A673 (cell line): ENCODE measurements at places on chromosomes 1 and 21. TPM values are rescaled to one million over a fixed set of nuclear protein-coding genes. Genes with fewer than 3 reads are reported as not detected.

GRCh38 chr1:9025449-9025848 is 774 bp downstream of the SLC2A7 start:
- no peak for DNase-seq

DNA sequence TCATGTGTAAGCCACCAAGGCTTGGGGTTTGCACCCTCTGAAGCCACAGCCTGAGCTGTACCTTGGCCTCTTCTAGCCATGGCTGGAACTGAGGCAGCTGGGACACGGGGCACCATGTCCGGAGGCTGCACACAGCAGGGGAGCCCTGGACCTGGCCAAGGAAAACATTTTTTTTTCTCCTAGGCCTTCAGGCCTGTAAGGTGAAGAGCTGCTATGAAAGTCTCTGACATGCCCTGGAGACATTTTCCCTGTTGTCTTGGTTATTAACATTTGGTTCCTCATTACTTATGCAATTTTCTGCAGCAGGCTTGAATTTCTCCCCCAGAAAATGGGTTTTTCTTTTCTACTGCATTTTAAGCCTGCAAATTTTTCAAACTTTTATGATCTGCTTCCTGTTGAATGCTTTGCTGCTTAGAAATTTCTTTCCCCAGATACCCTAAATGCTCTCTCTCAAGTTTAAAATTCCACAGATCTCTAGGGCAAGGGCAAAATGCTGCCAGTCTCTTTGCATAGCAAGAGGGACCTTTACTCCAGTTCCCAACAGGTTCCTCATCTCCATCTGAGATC is 295.8 kb downstream of the LTN1 start:
- DNase-seq = no peak

DNA sequence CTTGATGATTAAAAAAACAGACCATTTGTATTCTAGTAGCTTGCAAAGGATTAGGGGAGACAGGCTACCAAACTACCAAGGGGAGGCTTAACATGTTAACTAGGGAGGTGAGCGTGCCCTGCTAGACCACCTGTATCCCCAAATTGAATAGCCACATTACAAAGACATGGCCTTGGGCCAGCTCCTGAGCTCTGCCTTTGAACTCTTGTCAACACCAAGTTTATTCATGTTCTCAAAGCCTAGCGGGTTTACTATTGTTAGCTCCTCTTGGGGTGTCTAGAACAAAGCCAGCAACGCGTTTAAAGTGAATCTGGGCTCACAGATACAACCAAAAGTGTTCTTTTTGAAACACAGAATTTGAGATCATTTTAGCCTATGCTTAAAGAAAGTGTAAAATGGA is 36.3 kb downstream of the SMYD2 start:
- DNase-seq = no peak

DNA sequence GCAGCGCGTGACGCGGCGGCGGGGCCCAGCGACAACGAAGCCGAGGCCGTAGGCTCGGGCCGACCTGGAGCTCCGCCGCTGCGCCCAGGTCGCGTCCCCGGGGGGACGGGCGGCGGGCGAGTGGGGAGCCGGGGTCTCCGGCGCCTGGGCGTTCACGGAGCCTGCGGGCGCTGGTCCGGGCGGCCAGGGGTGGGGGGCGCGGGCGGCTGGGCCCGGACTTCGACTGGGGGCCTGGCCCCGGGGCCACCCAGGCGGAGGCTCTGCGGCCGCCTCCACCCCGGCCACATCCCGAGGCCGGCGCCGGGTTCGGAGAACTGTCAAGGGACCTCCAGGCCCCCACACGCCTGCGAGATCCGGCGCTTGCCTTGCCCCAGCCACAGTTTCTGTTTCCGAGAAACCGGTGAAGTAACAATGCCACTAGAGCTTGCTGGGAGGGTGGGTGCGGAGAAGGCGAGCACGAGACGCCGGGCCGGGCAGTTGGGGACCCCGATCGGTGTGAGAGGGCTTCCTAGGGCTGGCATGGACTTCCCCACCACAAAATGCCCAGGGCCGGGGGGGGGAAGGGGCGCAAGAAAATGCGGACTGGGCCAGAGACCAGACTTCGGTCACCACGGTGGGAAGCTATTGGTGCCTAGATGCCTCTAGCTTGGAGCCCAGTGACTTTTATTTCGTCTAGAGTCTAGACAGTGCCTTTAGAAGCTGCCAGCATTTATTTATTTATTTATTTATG is 501 bp downstream of the FBXO6 start:
- DNase-seq = peak; percentile 52

The PCP4L1 gene
- total RNA-seq = not detected in 2 replicates

DNA sequence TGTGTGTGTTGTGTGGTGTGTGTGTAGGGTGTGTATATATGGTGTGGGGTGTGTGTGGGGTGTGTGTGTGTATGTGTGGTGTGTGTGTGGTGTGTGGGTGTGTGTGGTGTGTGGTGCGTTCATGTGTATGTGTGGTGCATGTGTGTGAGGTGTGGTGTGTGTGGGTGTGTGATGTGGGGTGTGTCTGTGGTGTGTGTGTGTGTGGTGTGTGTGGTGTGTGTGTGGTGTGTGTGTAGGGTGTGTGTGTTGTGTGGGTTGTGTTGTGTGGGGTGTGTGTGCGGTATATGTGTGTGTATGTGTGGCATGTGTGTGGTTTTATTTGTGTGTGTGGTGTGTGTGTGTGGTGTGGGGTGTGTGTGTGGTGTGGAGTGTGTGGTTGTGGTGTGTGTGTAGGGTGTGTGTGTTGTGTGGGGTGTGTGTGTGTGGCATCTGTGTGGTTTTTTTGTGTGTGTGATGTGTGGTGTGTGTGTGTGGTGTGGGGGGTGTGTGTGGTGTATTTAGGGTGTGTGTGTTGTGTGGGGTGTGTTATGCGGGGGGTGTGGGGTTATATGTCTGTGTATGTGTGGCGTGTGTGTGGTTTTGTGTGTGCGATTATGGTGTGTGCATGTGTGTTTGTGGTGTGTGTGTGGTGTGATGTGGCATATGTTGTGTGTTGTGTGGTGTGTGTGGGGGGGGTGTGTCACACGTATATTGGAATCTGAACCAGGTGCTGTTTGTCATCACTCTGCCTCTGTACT is 17.1 kb upstream of the ZBTB21 start:
- no peak for DNase-seq

- no peak for DNase-seq
These were observed 63.2 kb downstream of the TTC3 start for GRCh38 chr21:37136261-37136660.

The GPR153 gene
- total RNA-seq = 8.4 and 11.7 TPM in 2 replicates

DNA sequence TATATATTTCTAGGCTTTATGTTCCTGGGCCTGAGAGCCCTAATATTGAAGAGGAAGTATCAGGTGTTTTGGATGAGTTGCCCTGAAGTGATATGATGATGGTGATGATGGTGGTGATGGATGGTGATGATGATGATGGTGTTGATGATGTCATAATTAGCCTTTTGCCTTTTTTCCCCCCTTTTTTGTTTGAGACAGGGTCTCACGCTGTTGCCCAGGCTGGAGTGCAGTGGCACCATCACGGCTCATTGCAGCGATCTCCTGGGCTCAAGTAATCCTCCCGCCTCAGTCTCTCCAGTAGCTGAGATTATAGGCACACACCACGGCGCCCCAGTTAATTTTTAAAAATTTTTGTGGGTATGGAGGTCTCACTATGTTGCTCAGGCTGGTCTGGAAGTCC is 76.5 kb downstream of the CNST start:
- DNase-seq = no peak

DNA sequence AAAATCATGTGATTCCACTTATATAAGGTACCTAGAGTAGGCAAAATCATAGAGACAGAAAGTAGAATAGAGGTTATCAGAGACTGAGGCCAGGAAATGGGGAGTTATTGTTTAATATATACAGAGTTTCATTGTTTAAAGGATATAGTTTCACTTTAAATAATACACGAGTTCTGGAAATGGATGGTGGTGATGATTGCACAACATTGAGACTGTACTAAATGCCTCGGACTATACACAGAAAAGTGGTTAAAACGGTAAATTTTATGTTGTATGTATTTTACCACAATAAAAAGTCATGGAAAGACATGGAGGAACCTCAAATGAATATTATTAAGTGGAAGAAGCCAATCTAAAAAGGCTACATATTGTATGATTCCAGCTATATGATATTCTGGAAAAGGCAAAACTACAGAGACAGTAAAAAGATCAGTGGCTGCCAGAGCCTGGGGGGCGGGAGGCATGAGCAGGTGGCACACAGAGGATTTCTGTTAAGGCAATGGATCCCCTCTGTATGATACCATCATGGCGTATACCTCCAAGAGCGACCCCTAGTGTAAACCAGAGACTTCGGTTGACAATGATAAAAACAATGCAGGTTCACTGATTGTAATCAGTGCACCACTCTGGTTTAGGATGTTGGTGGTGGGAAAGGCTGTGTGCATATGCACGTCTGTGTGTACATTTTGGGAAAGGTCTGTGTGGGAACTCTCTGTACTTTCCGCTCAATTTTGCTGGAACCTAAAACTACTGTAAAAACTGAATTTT is 7.5 kb downstream of the C1orf198 start:
- DNase-seq = no peak

DNA sequence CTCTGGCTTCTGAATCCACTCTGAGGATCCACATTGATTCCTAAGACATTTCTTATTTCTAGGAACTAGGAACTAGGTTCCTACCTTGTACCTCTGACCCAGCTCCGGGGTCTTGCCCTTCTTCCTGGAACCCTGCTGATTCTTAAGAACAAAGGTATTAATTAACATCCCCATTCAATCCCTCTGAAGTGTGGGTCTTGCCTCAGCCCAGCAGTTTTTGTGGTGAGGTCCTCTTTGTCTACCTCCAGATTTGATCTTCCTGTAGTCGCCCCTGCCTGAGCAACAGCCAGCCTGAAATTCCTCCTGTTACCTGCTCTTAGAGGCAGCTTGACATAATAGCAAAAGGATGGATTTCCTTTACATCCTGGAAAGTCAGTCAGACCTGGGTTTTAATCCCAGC is 46.7 kb upstream of the CAMK1G start:
- no peak for DNase-seq

The FCRL6 gene
- 0.15 TPM in 1 of 2 replicates, not detected in the other for total RNA-seq
